Thyroid gland (tissue), 4 donors: ENCODE measurements at places on chromosomes 16 and 17. TPM values are rescaled to one million over a fixed set of nuclear protein-coding genes. Genes with fewer than 3 reads are reported as not detected.

MIS12 gene
- 25.7 TPM for total RNA-seq

C16orf89 gene
- 307 TPM for total RNA-seq

CCL5 gene
- total RNA-seq, result 3.7 TPM

DNA sequence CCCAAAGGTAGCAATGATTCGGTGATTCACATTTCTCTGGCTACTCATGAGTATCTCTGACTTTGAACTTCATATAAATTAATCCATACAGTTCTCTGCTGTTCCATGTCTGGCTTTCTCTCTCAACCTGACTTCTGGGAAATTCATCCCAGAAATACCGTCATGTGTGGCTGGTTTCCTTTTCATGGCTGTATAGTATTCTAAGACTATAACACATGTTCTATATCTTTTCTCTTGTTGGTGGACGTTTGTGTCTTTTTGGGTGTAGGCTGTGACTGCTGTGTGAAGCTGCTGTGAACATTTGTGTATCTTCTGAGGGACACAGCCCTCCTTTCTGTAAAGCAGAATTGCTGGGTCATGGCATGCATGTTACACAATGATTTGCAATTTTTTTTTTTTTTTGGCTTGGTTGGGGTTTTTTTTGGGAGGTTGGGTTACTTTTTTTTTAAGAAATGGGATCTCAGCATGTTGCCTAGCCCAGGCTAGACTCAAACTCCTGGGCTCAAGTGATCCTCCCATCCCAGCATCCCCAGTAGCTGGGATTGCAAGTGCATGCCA is 6.3 kb downstream of the TTYH2 start:
- H3K27me3 ChIP-seq, result no peaks in the 10 kb centered on the region
- H3K27ac ChIP-seq, result no peak overlapping the region
- no peaks in the 10 kb centered on the region for H3K36me3 ChIP-seq
- peaks cover 19% of the 10 kb centered on the region for H3K4me1 ChIP-seq

DNA sequence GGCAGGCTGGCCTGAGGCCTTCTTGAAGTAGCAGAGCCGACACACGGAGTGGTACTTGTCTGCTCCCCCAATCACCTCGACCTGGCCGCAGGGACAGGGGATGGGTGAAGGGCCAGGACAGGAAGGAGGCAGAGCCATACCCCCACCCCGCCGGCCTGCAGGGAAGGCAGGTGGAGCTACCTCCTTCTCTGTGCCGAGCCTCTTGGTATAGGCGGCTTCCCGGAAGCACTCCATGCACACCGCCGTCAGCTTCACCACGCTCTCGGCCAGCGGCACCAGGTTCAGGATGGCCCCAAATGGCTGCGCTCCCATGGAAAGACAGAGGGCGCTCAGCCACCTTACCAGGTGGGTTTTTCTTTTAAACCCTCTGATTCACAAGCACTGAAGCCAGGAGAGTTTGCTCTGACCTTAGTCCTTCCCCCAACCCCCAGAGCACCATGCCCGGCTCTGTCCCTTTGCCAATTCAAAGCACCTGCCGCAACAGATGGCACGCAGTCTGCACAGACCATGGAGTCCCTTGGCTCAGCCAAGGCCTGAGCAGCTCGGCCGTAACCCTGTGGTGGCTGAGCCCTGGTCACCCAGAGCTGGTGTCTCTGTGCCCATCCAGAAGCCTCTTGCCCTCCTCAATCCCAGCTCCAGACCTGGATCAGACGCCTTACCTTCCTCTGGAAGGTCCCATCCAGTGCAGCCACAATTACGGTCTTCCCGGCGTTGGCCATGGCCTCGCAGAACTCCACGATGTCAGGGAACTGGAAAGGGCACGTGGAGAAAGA is 6.7 kb downstream of the SYNGR2 start:
- no peaks in the 10 kb centered on the region for H3K27me3 ChIP-seq
- H3K4me1 ChIP-seq, result peaks cover 39% of the 10 kb centered on the region
- H3K4me3 ChIP-seq, result no peak overlapping the region
- DNase-seq, result no peak
- H3K36me3 ChIP-seq, result peaks cover 17% of the 10 kb centered on the region

GRCh38 chr17:33451221-33451620 is 158.1 kb upstream of the ASIC2 start:
- DNase-seq, result no peak
- no peak overlapping the region for H3K27ac ChIP-seq
- H3K27me3 ChIP-seq, result no peaks in the 10 kb centered on the region
- H3K4me1 ChIP-seq, result no peaks in the 10 kb centered on the region

- H3K27ac ChIP-seq, result no peak overlapping the region
- no peak overlapping the region for H3K4me3 ChIP-seq
- no peak for DNase-seq
- H3K27me3 ChIP-seq, result no peaks in the 10 kb centered on the region
- H3K4me1 ChIP-seq, result peaks cover 7% of the 10 kb centered on the region
- no peaks in the 10 kb centered on the region for H3K36me3 ChIP-seq
Observed at GRCh38 chr16:51996516-51996915, 550.4 kb downstream of the TOX3 start.

GRCh38 chr16:22788193-22788530 is 25.8 kb upstream of the HS3ST2 start:
- no peak overlapping the region for H3K4me3 ChIP-seq
- H3K27me3 ChIP-seq, result no peaks in the 10 kb centered on the region
- no peaks in the 10 kb centered on the region for H3K4me1 ChIP-seq
- H3K27ac ChIP-seq, result no peak overlapping the region

GRCh38 chr16:86966777-86967176 is 350.4 kb downstream of the C16orf95 start:
- no peak for DNase-seq
- H3K4me1 ChIP-seq, result no peaks in the 10 kb centered on the region
- H3K4me3 ChIP-seq, result no peak overlapping the region
- no peak overlapping the region for H3K27ac ChIP-seq
- H3K36me3 ChIP-seq, result no peaks in the 10 kb centered on the region

- H3K27ac ChIP-seq, result no peak overlapping the region
- no peak overlapping the region for H3K4me3 ChIP-seq
- DNase-seq, result no peak
Observed at GRCh38 chr16:70468776-70469525, 14.6 kb downstream of the FCSK start.

GRCh38 chr16:85293904-85294642 is 181.8 kb upstream of the CIBAR2 start:
- H3K27ac ChIP-seq, result no peak overlapping the region
- no peak overlapping the region for H3K4me3 ChIP-seq

GRCh38 chr16:15932939-15933338 is 16.5 kb upstream of the ABCC1 start:
- H3K4me1 ChIP-seq, result peaks cover 8% of the 10 kb centered on the region
- no peak overlapping the region for H3K4me3 ChIP-seq
- no peak for DNase-seq
- no peak overlapping the region for H3K27ac ChIP-seq
- no peaks in the 10 kb centered on the region for H3K36me3 ChIP-seq
